ENCODE measurements at places on chromosomes 2 and 18.

GRCh38 chr2:158378926-158379325 lies 77.6 kb downstream of the CCDC148 start:
- no peak for DNase-seq

DNA sequence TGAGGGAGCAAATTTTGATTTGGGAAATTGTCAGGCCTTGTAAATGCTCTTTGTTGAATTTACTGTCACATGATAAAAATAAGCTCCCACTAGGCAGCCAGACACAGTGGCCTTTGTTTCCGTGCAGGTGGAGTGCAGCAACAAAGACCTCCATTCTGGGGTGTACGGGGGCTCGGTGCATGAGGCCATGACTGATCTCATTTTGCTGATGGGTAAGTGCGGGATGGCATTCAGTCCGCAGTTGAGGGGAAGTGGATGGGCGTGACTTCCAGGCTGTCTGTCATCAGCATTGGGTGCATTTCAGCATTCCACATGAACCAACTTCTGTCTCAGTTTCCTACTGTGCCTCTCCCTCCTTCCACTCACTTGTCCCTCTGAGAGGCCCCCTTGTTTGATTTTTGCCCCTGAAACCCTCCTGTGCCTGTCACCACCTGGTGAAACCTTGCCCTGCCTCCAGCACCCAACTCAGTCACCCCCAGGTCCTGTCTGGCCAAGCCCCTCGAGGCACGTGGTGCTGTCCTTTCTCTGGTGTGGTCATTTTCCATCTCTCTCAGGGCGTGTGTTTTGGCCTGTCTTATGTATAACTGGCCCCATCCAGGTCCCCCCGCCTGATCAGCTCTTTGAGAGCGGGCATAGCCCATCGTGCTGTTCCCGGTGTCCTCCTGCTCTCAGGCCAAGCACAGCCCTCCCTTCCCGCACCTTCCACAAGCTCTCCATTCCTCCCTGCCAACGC lies 16.3 kb downstream of the CNDP2 start:
- no peak for DNase-seq

DNA sequence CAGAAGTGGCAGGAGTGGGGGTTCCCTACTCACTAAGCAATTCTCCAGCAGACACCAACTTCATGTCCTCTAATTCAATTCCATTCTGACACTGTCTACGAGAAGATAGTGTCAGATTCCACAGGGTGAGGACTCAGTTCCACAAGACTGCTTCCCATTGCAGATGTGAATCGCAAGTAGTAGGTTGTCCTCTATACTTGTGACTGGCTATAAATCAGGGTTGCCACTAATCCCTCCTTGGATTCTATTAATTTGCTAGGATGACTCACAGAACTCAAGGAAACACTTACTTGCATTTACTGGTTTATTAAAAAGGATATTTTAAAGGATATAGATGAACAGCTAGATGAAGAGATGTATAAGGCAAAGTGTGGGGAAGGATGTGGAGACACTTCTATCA lies 184.1 kb upstream of the ACVR2A start:
- no peak for DNase-seq

- no peak for DNase-seq
These were observed at the start of gene SCN3A for GRCh38 chr2:165203689-165204559. Gene SCN3A, minus strand, starts transcription at chr2:165204050. Its CDS starts 27,656 bp downstream, at chr2:165176394.

- no peak for DNase-seq
These were observed 3.5 kb upstream of the NAGK start for GRCh38 chr2:71064754-71065621.

- DNase-seq: peak; percentile 34
These were observed 216.3 kb downstream of the C1D start for GRCh38 chr2:67846370-67847070.

GRCh38 chr2:74648009-74648443 lies at the start of gene M1AP:
Gene M1AP, minus strand, starts transcription at chr2:74648330. Its CDS starts 8,055 bp downstream, at chr2:74640275.
- DNase-seq: no peak

DNA sequence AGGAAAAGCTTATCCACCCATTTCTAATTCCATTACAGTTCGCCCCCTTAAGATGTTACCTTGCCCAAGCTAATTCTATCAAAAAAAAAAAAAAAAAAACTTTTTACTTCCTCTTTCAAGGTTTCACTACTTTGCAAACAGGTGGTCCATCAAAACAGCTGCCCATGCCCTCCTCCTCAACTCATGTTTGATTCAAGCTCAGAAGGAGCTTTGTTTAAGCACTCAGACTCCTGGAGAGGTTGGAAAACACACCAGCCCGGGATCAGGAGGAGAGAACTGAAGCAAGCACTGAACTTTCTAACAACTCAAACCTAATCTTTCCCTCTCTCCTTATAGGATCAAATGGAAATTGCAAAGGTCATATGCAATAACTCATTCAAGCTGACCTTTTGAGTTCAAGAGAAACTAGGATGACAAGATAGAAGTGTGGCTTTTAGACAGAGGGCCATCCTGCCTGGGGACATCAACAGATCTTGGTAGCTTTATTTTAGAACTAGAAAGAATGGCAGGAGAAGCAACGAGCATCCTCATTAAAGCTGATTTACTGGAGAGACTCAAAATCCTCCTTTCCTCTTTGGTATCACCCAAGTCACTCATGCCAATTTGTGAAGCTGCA lies 28.3 kb upstream of the FZD7 start:
- no peak for DNase-seq

DNA sequence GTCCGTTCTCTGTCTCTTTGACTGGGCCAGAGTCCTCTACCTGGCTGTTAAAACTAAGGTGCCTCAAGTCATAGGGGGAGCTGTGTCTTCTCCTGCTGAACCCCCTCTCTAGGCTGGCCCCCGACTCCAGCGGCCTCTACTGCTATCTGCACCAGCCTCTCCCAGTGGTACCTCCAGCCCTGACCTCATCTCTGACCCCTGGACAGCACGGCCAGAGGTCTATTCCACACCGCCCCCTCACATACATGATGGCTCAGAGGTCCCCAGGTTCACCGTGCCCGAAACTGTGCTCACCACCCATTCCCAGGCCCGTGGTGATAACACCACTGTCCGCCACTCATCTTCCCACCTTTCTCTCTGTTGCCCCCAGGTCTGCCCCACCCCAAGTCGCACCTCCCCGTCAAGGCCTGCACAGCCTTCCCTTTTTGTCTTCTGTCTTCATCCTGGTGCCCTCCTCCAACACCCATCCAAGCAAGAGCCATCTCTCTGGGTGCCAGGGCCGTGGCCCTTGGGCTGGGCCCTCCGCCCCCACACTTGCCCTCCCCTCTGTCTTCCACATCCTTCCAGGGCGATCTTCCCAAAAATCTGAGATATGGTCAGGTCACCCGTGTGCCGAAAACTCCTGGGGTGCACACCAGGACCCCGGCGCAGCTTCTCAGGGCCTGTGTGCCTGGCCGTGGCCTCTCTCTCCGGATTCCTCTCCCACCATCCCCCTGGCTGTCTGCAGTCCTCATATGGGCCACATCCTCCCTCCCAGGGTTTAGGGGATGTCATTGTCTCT lies 134.4 kb upstream of the ID2 start:
- no peak for DNase-seq

- DNase-seq: no peak
These were observed 15.0 kb upstream of the NTSR2 start for GRCh38 chr2:11684894-11685460.

GRCh38 chr2:25411281-25411680 lies 69.6 kb upstream of the DNMT3A start:
- no peak for DNase-seq

DNA sequence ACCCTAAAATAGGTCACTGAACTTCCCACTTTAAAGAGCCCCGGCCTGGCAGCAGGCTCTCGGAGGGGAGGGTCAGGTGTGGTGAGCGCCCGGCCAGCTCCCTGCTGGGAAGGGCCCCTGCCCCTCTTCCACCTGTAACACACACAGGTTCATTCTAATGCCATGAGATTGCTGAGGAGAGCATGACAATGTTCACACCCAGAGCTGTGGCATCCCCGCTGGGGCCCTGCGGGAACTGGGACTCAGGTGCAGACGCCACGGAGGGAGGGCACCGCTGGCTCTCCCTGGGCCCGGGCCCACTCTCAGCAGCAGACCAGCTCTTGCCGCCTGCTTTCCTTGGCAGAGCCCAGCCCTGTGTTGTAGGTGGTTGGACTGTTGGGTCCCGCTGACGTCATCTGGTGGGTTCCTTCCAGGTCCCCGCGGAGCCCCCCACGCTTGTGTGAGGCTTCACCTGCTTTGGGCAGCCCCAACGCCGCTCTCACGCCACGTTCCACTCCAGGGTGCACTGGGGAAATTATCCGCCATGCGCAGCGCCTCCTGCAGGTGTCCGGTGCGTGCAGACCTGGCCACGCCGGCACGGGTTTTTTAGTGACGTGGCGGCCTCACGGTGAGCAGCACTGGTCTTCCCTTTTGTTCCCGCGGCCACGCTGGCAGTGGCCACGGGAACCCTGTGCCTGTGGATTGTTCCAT lies 50.4 kb upstream of the KCNG2 start:
- DNase-seq: no peak

DNA sequence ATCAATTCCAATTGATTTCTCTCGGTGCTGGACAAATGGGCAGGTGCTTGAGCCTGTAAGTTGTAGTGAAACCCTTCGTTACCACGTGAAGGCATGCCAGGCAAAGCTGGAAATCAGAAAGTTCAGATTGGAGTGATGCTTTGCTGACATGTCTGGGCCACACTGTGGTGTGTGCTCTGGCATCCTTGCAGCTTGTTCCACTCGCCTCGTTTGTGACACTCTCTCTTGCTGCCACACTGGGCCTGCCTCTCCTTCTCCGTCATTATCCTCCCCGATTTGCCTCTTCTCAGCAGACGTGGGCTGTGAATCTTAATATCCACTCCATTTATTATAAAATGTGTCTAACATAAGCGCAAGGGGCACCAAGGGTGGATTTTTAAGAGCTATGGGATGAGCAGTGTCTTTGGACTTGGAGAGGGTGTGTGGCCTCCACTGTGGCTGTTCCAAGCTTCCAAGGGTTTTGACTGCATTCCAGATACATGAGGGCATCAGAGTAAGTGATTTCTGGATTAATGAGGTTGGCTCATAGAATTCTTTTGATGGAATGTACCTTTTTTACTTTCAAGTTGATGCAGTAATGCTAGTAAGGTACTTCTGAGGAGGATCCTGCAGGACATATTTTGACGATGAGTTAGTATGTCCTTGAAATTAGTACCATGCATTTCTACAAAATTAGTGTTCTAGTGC lies 238.8 kb downstream of the TPGS2 start:
- DNase-seq: no peak

DNA sequence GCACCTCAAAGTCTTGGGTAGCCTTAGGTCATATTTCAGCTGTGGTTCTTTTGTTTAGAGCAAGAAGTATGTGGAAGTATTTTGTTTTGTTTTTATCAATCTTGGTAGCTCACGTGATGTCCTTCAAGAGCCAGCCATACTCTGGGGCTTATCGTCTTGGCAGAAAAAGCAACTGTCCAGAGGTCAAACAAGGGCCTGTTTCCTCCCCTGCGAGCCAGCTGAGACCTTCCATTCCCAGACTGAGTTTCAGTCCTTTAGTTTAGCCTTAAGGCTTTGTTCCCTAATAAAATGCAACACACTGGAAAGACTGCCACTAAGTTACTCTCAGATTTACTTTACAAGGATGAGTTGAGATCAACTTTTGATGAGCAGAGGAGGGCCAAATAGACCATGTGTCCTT lies 63.5 kb downstream of the TXNL1 start:
- DNase-seq: no peak

DNA sequence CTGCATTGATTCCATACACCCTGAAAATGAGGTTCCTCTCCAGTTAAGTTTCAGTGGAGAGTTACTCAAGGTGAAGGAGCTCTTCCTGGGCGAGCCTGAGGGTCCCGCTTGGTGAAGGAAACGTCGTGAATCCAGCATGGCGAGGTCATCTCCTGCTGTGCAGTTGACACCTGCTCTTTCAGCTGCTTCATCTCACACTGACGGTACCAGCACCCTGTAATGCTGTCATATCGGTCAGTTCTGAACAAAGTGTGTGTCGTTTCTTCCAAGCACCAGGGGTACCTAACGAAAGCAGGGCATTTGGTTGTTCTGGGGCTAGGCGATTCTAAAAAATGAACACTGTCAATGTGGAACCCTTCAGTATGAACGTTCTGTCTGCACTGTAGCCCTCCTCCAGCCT lies 52.6 kb downstream of the ITGB1BP1 start:
- DNase-seq: no peak

GRCh38 chr2:22360735-22361374 lies 1024.1 kb upstream of the KLHL29 start:
- no peak for DNase-seq

DNA sequence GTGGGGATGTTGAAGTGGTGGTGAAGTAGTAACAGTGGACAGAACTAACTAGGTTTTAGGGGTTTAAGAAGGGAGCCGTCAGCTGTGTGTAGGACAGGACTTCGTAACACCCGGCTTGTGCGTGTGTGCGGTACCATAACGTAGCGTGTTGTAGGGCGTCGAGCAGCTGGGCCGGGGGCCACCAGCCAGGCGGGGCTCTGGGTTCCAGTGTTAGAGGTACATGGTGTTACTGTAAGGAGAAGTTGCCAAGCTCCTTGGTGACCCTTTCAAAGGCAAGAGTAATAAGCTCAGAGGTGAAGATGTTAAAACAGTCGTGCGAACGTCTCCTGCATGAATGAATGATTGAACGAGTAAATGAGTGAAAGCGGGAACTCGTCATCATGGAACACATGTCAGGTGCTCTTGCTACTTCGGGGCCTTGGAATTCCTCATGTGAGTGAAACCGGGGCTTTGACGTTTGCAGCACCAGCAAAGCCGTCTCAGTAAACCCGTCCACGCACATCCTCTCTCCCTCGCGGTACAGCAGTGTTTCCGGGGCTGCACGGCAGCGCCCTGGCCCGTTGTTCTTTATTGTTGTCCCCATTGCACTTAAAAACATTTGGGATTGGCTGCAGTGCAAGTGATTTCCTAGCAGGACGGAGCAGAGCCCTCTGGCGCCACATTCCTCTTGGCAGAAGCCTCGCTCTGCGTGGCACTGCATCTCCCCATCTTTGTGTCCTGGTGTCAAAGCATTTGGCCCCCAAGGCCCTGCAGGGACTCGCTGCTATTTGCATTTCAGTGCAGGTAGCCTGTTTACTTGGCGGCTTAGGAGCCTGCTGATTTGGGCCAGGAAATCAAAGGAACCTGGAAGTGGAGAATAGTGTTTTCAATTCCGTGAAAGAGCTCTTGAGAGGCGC lies 115.0 kb downstream of the GBX2 start:
- DNase-seq: no peak

GRCh38 chr2:107595749-107596148 lies 230.9 kb upstream of the RGPD4 start:
- DNase-seq: no peak

DNA sequence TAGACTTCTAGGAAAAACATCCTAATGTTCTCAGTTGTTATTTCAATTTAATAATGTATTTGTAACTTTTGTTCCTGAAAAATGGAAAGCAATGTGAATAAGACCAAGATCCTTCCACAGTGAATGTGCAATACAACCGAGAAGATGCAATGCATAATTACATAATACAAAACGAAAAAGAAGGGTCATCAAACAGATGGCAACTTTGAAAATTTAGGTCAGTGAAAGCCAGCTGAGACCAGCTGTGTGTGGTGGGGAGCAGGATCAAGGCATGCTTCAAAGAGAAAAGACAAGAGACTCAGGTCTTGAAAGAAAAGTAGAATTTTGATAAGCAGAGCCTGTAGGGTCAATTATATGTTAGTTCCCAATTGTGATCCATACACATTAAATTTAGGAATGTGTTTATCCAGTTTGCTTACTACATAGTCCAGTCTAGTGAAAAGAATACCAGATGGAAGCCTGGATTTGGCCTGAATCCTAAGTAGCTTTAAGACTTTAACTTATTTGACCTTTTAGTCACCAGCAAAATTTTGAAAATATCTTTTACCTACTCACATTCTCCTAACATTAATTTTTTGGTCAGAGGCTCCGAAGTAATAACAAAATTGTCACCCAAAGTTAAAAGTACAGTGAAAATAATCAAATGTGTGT lies 93.7 kb downstream of the COBLL1 start:
- no peak for DNase-seq

- DNase-seq: no peak
These were observed 40.6 kb upstream of the MSTN start for GRCh38 chr2:190103144-190103543.

Measured in stimulated activated CD4-positive, alpha-beta T cell treated with anti-CD3 and anti-CD28 coated beads, Interleukin-2, amount 100 ng/mL, for 48 hours (primary cell).